ENCODE measurements at places on chromosomes 16 and 17.

GRCh38 chr16:53848950-53849349 lies 145.0 kb downstream of the FTO start:
- no peak for DNase-seq

- no peak for DNase-seq
Observed at GRCh38 chr17:63150490-63150889, 184.5 kb downstream of the TANC2 start.

DNA sequence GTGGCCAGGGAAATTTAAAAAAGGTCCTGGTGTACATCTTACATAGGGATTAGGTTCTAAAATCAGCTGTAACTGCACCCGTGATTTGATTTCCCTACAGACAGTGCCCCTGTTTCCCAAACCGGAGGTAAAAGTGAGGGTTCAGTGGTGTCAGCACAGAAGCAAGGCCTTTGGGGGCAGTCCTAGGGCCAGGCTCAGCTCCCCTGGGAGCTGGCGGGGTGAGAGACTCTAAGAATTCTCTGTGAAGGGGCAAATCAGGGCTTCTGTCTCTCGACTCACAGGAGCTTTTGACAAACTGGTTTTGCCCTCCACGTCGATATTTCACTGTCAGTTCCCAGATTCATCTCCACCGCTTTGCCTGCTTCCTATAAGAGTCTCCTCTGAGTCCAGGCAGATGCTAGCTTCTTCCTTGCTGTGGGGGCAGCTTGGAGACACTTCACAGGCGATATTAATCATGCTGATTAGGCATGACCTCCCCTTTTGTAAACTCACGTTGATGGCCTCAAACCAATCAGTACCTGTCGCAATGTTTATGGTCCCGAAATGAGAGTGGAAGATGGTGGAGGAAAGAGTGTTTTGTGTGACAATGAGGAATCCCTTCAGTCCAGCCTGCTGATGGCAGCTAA lies 234.2 kb upstream of the TOX3 start:
- DNase-seq: no peak

DNA sequence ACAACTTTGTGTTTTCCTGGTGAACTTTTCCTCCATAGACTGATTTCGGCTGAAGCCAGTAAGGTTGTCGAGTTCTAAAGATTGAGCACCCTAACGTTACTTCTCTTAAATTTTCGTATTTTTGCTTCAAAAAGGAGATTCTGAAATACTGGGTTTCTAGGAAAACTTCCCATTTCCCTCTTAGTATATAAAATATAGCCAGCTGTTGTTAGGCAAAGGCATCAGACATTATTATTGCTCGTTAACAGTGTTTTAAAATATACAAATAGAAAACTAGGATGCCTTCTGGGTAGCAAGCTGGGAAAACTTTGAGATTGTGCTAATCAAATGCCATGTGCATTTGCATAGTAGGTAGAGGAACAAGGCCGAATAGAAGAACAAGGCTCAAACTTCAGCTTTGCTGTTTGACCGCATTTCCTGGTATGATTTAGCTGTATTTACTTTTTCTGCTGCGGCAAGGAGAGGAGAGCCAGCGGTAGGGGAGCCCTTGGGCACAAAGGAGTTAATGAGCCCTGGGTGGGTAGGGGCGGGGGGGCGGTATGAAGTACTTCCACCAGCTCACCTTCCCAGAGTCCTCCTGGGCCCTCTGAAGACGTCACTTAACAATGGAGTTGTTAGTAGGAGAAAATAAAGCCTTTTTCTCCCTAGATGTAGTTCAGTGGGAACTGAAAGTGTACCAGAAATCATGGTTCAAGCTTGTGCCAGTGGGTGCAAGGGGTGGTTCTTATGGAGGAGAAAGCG lies 151.9 kb downstream of the MSI2 start:
- no peak for DNase-seq

GRCh38 chr16:77617996-77618395 lies 104.3 kb upstream of the NUDT7 start:
- DNase-seq: no peak
